ENCODE measurements at places on chromosomes 2 and 18.

- no peak for DNase-seq
These were observed 46.3 kb downstream of the TANK start for GRCh38 chr2:161206471-161207032.

- DNase-seq, result no peak
These were observed 146.0 kb downstream of the VAPA start for GRCh38 chr18:10059610-10060468.

DNA sequence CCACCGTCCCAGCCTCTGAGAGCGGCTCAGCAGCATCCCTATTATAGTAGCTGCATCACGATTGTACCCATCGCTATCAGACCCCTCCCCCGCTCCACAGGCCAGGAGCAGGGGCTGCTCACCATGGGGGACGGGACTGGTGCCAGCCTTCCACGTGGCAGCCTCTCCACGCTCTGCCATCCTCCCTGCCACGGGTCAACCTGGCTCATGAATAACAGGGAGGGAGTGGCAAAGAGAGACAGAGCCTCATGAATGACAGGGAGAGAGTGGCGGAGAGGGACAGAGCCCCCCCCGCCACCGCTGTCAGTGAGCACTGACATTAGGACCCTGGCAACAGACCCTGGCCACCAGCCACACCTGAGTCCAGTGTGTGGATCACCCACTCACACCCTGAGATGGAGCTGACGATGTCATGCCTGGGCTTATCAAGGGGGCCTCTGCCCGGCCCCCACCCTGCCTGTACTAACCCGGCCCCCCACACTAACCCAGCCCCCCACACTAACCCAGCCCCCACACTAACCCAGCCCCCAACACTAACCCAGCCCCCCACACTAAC, 16.9 kb downstream of the CROCC2 start:
- DNase-seq, result no peak

DNA sequence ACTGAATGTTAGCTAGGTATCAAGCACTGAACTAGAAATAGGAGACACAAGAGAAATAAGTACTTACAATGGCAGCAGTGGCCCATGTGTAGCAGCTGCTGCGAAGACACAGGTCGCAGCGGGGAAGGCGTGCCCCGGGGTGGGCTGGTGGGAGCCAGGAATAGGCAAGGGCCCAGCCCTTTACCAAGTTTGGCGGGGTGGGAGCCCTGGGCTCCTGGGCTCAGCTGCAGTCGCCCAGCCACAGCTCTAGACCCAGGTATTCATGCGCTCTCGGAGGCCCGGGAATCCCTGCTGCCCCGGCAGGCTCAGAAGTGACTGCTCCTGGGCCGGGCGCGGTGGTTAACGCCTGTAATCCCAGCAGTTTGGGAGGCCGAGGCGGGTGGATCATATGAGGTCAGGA, 1287.3 kb downstream of the CNTNAP5 start:
- DNase-seq, result no peak

DNA sequence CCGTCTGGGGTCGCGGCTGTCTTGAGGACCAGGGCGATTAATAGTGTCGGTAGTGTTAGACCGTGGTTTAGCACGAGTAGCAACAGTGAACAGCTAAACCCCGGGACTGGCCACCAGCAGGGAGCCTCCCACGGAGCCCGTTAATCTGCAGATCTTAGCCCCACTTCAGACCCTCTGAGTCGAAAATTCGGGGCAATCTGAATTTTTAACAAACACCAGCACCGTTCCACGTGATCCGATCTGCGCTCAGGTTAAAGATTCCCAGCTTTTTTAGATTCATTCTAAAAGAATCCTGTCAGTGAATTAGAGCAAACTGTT, 479 bp upstream of the ATP5F1A start:
- DNase-seq, result no peak

GRCh38 chr2:154182008-154182407, 310.3 kb downstream of the GALNT13 start:
- DNase-seq, result no peak

- no peak for DNase-seq
These were observed 83.8 kb downstream of the DOCK10 start for GRCh38 chr2:224958462-224958857.

- no peak for DNase-seq
These were observed 60.1 kb upstream of the ARL4C start for GRCh38 chr2:234556848-234557573.

DNA sequence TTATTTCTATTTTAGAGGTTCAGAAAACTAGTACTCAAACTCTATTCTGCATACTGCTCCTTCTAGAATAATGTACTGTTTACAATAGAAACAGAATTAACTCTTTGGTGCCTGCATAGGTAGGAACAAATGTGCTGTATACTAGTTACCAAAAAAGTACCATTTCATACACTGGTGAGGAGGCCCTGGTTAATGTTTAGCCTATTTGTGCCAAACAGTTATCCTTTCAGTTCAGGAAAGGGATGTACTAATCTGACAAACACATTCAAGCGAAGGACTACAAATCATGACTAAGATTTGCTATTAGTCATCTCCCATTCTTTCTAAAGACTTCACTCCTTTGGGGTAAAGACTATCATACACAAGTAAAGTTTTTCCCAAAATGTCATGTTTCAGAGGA, 47.4 kb downstream of the EXOC6B start:
- DNase-seq, result no peak

- DNase-seq, result no peak
These were observed 27.1 kb upstream of the PTMA start for GRCh38 chr2:231680992-231681852.

GRCh38 chr2:8586457-8587051, 95.3 kb upstream of the ID2 start:
- no peak for DNase-seq

DNA sequence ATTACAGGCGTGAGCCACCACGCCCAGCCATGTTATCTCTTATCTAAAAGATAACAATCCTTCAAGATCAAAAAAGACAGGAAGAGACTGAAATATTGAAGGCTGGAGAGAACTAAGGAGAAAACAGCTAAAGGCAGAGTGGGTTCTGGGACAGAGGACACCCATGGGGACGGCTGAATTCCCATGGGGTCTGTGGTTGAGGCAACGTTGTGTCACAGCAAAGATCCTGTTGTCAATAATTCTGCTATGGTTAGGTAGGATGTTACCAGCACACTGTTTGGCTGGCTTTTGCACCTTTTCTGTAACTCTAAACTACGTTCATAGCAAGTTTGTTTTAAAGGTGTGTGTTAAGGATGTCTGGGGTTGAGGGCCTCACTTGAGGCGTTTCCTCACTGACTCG, 137.7 kb upstream of the APCDD1 start:
- no peak for DNase-seq

DNA sequence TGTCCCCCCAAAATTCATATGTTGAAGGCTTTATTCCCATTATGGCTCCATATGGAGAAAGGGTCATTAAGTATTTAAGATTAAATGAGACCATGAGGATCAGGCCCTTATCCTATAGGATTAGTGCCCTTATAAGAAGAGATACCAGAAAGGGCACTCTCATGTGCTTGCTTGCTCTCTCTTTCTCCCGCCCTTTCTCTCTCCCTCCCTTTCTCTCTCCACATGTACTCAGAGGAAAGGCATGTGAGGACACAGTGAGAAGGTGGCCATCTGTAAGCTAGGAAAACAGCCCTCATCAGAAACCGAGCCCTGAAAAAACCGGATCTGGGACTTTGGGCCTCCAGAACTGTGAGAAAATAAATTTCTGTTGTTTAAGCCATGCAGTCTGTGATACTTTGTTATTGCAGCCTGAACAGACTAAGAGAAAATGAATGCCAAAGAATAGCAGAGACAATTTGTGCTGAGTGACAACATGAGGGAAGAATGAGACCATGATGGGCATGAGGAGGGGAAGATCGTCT, 300.0 kb upstream of the SLC39A10 start:
- DNase-seq, result no peak

- no peak for DNase-seq
These were observed at the start of gene SPHKAP for GRCh38 chr2:228181098-228182019. TSS of gene SPHKAP (minus strand) at chr2:228181687. CDS start at chr2:228181598, 89 bp downstream.

Measured in stimulated activated CD4-positive, alpha-beta T cell treated with anti-CD3 and anti-CD28 coated beads, Interleukin-2, amount 100 ng/mL, for 4 hours (primary cell).